Stimulated activated naive CD8-positive, alpha-beta T cell treated with anti-CD3 and anti-CD28 coated beads, Interleukin-15, Interleukin-2, amounts not matched to agents 100 U/mL and 50 U/mL, for 24 hours (primary cell): ENCODE measurements at places on chromosomes 5 and 9.

- DNase-seq: no peak
These were observed 1603.4 kb downstream of the MAT2B start for GRCh38 chr5:165108809-165109208.

DNA sequence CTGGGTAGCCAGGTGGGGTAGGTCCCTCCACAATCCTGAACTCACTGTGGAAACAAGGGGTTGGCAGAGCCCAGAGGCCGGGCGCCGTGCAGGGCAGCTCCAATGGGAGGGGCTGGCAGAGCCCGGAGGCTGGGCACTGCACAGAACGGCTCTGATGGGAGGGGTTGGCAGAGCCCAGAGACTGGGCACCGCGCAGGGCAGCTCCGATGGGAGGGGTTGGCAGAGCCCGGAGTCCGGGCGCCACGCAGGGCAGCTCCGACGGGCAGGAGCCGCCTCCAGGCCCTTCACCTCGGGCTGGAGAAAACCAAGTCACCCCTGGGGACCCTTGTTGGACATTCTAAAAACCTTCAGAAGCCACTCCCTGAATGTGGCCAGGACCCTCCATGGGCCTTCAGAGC is 9.3 kb downstream of the NACC2 start:
- DNase-seq: no peak

- DNase-seq: no peak
These were observed 251.5 kb downstream of the KCTD16 start for GRCh38 chr5:144422018-144422727.

GRCh38 chr5:61640179-61641021 is 308.3 kb downstream of the ZSWIM6 start:
- no peak for DNase-seq

DNA sequence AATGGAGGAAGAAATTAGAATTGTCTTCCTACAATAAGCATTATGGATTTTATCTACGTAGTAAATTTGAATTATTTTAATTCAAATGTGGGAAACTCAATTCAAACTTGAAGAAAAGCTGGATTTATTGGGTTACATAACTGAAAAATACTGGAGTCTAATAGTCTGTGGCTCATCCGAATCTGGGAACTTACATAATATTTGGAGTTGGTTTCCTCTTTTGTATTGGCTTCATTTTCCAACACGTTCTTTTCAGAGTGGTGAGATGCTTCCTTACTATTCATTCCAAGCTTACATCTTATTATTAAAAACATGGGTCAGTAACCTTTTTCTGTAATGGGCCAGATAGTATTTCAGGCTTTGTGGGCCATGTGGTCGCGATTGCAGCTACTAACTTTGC is 164.8 kb downstream of the ARHGAP26 start:
- DNase-seq: no peak

- DNase-seq: no peak
These were observed 274.3 kb downstream of the ADAMTSL1 start for GRCh38 chr9:18748251-18748701.

- DNase-seq: no peak
These were observed 266.9 kb downstream of the ARHGAP26 start for GRCh38 chr5:143037071-143037470.

GRCh38 chr5:142784401-142784955 is 14.3 kb downstream of the ARHGAP26 start:
- DNase-seq: no peak

DNA sequence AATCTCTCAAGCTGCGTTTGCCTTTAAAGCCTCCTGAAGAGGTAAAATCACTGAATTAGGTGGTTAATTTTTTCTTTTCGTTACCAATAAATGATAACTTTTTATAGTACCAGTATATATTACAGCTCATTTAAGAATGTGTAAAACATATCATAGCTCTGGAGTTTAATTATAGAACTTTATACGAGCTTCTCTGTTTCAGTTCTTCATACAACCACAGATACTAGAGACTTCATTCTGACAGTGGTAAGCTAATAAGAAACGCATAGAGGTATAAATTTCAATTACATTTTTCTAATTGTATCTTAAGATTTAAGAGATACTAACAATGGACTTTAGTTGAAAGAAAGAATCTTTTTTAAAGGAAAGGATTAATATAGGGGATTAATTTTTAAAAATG is 73.9 kb downstream of the PBX3 start:
- DNase-seq: no peak

DNA sequence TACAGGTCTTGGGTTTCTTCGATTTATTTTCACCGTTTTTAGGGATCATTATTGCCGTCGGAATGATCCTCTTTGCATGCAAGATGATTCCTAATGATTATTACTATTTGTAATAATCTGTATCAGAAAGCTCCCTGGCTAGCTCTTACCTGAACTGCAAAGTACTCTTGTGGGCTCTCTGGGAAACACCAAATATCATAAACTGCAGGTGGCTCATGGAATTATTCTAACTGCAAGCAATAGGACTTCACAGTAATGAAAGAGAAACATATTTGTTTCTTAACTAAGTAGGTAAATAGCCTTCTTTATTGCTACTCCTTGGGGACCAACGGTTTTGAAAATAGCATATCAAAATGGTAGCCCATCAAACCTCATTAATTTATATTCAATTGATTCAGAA is 219.4 kb downstream of the NFIB start:
- no peak for DNase-seq

- no peak for DNase-seq
These were observed 147.7 kb downstream of the BARX1 start for GRCh38 chr9:93807166-93808074.

GRCh38 chr9:107024193-107024592 is 161.2 kb downstream of the ZNF462 start:
- DNase-seq: no peak

DNA sequence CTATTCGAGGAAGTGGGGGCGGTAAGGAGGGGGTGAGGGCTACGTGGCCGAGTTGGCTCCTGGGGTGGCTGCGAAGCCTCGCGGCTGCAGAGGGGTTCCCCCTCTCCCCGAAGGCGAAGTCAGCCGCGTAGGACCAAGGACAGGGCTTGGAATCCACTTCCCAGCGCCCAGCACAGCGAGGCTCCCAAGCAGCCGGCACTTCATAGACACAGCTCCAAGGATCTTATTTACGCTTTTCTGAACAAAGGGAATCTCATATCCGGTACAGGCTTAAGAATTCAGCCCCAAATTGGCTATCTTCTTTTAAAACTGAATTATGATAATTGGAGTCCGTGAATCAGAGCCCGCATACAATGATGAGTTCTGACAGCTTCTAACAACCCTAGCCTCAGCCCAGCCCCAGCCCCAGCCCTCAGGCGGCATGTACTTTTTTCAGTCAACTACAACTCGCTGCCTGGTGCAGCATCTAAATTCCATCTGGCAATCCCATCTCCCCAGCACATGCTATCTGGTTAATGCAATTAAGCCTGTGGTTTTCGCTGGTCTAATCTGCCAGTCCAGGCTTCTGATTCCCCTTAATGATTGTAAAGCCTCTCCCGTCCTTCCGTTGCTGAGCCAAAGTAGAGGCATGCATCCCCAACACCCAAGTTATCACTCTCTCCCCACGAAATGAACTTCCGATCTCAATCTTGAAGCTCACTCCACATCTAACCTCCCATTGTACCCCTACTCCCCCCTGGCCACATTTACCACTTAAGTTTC is 1.0 kb downstream of the ELAVL2 start:
- no peak for DNase-seq

DNA sequence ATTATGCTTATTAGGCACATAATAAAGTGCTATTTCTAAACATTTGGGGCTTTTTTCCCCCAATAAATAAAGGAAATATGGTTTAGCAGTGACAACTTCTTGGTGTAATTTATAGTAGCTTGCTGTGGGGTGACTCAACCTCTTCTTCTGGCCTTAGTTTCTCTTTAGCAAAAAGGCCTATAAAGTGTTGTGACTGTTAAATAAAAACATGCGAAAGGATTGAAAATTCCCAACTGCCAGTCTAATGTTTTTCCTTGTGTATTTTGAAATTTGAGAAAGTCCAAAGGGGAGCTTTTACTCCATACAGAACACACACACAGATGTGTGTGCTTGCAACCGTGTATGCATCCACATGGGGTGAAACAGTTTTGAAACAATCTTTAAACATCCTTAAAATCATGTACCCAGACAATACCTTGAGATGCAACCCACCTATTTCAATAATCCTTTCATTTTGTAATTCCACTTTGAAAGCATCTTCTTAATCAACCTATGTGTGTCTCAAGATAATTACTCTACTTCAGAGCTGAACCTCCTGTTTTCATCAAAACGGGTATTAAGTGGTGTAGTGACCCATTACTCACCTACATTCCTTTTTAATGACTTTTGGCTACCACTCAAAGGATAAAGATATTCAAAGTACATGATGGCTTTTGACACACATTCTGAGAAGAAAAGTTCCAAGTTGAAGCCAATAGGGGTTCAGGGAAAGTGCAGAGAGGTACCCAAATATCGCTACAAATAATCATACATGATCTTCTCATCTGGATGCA is 123.8 kb downstream of the DROSHA start:
- no peak for DNase-seq

DNA sequence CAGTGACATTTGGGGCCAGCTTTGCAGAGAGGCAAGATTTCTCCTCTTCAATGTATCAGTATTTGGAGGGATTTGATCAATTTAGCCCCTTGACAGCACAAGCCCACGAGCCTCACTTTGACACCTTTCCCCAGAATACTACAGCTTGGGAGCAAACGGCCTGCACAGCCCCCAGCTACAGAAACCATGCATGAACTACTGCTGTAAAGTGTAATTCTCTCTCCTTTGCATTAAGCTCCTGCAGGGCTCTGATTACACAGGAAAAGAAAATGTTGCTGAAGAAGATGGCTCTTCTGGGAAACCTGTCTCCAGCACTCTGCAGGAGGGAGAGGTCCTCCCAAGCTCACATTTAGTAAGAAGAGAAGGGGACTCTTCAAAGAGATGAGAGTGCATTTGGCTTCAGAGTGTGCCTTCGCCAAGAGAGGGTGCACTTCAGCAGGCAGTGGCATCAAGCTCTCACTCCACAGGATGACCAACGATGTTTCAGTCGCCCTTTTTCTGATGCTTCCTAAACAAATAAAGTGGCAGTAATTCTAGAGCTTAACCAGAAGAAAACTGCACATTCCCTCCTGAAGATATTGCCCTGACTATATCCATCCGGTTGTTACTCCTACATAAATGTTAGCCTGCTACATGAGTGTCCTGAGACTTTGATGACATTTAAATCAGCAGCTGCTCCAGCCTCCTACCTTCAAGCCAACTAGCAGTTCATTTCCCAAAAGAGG is 272.2 kb downstream of the AUH start:
- DNase-seq: no peak

DNA sequence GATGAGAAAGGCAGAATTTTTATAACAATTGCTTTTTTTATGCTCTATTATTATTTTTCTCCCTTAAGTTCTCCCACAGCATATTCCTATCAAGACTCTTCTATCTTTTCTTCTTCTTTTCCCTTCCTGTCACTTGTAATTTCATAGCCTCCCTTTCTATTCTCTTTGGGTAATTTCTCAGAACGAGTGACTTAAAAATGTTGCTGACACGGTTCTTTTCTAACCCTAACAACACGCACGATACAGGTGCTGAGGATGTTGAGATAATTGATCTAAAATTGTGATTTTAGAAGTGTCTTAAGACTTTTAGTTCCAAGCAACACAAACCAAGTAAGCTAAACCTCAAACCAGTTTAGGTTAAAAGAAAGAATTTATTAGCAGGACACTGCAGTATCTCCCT is 105.9 kb downstream of the RASGRF2 start:
- no peak for DNase-seq

DNA sequence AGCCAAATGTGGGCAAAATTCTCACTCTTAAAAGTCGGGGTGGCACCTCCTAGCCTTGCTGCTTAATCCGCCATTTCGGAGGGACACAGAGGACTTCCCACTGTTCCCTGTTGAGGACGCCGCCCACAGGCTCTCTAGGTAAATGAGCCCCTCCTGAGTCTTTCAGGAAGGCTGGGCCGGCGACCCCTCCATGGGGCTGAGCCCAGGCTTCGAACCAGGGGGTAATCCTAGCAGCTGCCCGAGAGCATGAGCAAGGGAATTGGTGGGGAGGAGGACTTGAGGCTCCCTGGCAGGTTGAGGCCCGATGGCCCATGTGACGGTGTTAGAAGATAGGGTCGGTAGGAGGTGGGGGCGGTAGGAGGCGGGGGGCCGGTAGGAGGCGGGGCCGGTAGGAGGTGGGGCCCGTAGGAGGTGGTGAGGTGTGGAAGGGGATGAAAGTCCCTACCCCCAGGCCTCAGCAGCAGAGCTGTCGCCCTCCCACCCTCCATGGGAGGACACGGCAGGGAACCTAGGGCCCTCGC is 17.1 kb downstream of the SLC12A7 start:
- DNase-seq: no peak

DNA sequence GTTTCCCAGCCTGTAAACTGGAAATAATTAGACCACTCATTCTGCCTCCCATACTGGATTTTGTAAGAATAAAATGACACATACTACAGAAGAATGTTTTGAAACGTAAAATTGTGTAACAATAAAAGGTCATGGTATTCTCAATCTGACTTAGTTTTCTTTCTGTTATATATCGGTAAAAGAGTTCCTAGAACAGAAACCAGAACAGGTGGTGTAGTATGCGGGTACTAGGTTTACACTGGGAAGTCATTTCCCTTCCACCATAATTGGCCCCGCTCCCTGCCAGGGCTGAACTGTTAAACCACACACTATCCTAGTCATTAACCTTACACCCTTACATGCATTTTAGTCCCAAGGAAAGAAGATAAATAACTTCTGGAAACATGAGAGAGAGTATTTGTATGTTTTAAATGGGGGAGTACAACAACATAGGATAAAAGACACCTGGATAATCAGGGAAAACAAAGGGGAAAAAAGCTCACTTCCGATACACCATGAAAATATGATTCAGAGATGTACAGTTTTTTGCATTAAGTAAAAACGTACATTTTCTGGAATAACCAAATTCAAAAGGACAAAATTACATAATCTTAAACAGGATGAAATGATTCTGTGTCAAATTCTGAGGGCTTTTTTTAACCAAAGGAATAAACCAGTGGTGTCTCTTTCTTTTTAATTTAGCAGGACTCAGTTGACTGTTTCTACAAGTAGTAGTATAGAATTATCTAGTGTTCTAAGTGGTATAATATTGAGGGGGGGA is 199.7 kb downstream of the GLIS3 start:
- no peak for DNase-seq

DNA sequence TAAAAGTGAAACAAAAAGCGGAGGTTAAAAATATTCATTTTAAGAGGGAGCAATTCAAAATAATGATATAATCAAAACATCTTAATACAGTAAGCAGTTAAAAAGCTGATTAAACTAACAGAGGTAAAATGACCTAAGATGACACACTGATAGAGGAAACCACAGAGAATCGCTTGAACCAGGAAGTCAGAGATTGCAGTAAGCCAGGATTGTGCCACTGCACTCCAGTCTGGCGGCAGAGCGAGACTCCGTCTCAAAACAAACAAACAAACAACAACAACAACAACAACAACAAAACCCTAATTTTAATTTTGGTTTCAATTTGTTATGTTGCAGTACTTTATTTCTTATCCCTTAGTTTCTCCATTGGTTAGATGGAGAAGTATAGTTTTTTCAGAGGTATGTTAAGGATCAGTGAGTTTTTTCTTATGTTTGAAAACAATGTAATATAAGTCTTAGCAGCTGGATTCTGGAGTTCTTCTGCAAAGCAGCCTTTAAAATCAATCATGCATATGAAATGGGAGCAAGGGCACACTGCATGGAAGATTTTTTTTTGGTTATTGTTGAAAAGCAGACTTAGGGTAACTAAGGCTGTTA is 58.5 kb downstream of the MLANA start:
- no peak for DNase-seq
